ENCODE measurements at places on chromosomes 4 and X.

- DNase-seq, result no peak
These were observed 62.8 kb downstream of the CCSER1 start for GRCh38 chr4:90189946-90190345.

- DNase-seq, result no peak
These were observed 469.8 kb upstream of the CPEB2 start for GRCh38 chr4:14532436-14532835.

GRCh38 chr4:100100985-100101384, 89.3 kb downstream of the DDIT4L start:
- DNase-seq, result no peak

- no peak for DNase-seq
These were observed 70.0 kb upstream of the TSPAN5 start for GRCh38 chr4:98728433-98728832.

DNA sequence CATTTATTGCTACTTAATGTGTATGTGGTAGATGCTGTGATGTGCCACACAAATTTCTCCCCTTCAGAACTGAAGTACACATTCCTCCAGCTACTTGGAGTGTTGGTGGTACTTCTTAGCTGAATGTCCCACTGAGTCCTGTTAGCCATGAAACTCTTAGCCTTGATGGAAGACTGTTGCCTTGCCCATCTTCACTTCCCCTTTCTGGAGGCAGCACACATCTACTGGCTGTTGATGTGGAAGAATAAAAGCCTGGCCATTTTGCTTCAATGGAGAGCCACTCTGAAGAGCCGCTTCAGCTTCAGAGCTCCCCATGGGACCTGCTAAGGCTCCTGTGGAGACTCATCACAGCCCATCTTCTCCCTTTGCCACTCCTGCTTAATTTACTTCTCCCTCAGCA, 157.7 kb upstream of the PITX2 start:
- DNase-seq, result no peak
